ENCODE measurements at places on chromosomes 3 and 15.

GRCh38 chr3:127097481-127097880 is 95.5 kb upstream of the PRR23E start:
- no peak for DNase-seq

DNA sequence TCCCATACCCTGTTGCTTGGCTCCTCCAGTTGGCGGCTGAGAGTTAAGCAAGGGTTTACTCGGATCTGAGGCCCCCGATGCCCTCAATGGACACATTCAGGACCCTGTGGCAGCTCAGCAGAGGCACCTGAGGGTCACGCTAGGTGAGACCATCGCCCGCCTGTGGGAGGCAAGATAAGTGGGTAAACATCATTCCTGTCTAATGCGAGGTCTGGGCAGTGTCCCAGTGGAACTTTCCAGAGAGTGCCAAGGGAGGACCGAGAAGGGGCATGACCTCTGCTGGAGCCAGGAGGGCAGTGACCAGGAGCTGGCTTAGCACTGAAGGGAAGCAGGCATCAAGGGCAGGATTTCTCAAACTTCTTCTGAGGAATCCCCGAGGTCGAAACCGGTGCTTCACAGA is 65.4 kb upstream of the SEC61A1 start:
- peak; percentile 58 for DNase-seq

DNA sequence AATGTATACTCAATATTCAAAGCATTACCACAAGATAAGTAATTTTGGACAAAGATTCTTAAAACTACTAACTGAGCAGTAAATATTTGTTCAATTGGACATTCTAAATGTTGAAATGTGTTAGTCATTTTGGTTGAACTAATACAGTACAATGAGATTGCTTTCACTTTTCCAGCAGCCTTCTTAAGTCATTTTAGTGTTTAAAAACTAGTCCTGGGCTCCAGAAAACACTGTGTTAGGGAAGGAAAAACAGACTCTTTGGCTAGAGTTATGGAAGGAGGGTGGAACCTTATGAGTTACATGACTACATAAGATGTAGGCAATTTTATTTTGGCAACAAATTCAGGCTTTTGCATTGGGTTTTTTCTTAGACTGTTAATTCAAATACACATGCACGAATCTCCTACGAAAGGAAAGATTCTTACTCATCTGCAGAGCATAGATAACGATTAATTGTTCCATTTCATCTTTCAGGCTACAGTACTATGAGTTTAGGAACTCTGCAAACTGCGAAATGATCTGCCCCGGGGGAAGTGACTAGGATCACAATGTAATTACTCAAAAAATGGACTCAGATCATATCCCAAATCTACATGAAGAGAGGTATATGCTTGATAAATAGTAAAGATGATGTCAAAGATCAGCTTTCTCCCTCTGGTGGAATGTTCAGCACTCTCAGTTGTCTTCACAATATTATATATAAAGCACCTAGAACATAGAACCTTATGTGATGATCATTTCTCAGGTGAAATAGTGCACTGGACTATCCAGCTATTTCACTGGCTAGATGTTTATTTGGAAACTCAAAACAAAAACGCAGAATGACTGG is 492.8 kb upstream of the MDFIC2 start:
- DNase-seq = no peak

DNA sequence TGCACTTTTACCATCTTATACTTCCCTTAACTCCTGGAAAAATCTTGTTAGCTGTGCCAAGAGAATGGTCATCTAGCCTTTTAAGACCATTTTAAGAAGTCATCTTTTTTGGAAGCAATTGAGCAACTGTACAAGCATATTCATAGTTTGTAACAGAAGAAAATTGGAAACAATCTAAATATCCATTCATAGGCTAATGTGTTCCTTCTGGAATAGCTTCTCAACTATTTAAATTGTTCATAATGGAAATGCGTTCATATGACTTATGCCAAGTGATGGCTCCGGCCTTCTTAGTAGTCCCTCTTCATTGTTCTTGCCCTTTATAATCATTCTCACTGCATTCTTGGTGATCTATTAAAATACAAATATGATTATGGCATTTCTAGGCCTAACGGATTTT is 17.4 kb upstream of the OSBPL11 start:
- no peak for DNase-seq

GRCh38 chr15:66100761-66101160 is 152.8 kb downstream of the MEGF11 start:
- no peak for DNase-seq

All from left ventricle myocardium inferior (tissue), 1 donor.